ENCODE measurements at places on chromosomes 12 and 14.

GRCh38 chr12:10363914-10364814 lies 25.7 kb downstream of the KLRK1 start:
- DNase-seq: no peak

- no peak for DNase-seq
Measured at GRCh38 chr14:99033951-99034350, 238.0 kb downstream of the BCL11B start.

DNA sequence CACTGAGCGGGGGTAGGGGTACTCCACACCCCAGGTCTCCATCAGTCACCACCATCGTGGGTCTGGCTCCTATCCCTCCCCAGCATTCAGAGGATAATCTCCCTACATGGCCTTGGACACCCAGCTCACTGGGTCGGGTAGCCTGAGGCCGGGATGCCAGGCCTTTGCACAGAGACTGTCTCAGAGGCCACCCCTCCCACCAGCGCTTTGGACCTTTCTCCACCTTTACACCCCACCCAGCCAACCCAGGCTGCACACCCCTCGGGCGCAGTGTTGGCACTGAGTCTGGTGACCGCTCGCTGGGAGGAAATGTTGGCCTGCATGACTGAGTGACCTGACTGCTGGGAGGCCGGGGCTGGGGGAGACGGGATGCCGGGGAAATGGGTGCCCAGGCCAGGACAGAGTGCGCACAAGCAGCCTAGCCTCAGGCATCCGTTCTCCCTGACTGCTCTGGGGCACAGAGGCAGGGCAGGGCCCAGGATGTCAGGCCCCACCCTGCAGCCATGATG lies 10.6 kb upstream of the LBHD2 start:
- no peak for DNase-seq

GRCh38 chr14:97704316-97704885 lies 907.2 kb downstream of the VRK1 start:
- no peak for DNase-seq

- no peak for DNase-seq
Measured at GRCh38 chr12:57025196-57025595, 8.9 kb upstream of the TAC3 start.

DNA sequence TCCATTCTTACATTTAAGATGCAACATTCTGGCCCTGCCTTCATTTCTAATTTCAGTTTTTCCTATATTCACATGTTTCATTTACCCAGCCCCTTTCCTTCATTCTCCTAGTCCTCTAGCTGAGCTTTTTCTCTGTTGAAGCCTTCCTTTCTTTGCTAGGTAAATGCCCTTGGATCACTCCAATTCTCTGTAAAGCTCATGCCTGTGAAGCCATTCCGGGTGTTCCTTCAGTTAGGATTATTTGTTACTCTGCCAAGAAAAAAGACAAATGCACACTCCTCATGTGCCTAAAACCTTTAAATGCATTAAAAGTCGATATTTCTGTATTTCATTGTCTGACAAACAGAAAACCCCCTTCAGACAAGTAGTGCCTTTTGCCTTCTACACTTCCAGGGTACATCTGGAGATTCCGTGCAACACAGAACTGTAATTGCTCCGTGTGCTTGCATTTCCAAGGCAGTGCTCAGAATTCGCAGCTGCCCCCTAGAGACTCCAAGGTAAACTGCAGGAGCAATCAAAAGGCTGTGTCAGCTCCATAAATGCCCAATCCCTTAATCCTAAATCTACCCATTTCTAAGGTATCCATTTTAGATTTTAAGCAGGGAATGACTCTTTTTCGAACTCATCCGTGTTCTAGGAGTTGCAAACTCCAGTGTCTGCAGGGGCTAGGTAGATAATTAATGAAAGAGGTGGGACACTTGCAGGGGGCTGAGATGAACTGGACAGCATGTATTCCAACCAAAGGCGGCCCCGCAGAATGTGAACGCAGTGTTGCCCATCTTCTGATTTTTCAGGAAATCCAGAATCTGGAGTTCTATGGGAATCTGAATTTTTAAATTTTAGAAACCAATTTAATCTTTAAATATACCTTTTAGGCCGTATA lies 320.2 kb downstream of the GRIN2B start:
- no peak for DNase-seq

DNA sequence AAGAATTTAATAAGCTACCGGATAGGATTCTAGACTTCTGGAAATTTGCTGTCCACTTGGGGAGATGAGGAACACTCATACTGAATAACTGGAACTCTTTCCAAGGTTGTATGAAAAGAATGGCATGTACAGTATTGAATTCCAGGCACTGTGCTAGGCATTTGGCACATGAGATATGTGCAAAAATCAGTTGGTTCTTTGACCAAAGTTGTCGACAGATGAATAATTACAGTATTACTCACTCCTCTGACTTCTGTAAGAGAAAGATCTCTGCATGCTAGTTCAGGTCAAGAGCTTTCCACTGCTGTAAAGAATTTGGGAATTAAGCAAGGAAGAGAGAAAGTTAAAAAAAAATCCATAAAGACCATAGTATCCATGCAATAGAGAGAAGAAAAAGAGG lies 764.7 kb downstream of the BCL11B start:
- no peak for DNase-seq

DNA sequence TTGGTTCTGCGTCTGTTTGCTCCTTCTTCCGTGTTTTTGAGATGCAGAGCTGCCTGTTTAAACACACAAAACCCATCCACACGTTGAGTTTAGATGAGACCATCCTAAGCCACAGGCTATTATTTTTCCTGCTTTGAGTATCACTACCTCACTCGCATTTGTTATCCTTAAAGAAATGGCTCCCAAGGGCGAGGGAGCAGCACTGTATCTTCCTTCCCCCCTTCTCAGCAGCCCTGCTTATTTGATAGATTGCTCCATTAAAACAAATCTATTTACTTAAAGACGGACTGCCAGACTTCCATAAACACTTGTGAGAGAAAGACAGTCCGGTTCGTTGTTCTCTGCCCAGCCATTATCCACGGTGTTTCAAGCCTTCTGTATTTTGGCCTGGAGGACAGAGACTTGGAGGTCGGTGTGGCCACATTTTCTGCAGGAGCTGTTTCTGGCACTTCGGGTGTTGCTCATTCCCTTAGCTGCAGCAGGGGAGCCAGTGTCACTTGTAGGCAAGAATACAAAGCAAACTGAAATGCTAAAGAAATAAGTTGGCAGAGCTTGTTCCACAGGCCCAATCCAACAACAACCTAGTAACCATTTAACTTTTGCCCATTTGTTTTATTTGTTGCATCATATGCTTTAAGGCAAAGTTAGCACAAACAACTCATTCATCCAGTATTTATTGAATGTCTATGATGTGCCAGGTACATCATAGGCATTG lies 275.4 kb downstream of the TTC6 start:
- no peak for DNase-seq

DNA sequence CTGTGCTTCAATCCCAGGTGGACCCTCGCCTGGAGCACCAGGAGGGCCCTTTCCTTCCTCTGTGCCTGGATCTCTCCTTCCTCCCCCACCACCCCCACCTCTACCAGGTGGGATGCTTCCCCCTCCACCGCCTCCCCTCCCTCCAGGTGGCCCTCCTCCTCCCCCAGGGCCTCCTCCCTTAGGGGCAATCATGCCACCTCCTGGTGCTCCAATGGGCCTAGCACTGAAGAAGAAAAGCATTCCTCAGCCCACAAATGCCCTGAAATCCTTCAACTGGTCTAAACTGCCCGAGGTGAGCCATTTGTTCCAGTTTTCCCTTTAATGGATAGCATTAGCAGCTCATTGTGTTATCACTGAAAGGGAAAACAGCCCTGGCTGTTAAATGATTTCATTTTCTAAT lies 134.0 kb downstream of the GPR135 start:
- DNase-seq: no peak

GRCh38 chr12:6363330-6364043 lies 11.9 kb downstream of the SCNN1A start:
- peak; percentile 33 for DNase-seq

DNA sequence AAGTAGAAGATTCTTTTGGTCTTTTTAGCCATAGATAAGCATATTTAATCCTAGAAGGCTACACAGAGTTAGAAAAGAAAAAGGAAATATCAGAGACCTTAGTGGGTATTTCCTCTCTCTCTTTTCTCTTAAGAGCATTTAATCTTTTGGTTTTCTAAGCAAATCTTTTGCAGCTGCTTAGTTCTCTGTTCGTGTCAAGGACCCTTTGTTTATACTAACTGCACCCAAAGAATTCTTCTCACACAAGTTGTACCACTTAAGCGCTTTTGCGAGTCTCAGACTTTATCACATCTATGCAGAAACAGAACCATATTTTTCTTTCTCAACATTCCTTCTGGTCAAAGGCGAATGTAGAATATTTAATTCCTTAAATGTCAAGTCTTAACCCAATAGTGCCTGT lies 17.9 kb upstream of the NID2 start:
- no peak for DNase-seq

DNA sequence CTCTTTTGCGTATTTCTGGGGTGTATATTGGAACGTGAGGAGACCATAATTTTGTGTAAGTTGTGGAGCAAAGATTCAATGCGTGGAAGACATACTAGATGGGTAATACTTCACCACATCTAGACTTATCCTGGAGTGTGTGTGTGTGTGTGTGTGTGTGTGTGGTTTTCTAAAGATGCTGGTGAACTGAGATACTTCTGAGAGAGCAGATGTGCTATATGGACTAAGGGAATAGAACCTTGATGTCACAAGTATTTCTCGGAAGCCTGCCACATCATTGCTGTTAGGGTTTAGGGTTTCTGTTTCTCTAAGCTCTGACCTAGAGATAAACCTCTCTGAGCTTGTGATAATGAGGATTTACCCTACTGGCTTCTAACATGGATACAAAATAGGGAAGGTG lies 138.8 kb downstream of the DACT1 start:
- DNase-seq: no peak

GRCh38 chr12:30200864-30201263 lies 417.1 kb upstream of the TMTC1 start:
- no peak for DNase-seq

- DNase-seq: no peak
Measured at GRCh38 chr14:105857220-105857825, 330.9 kb downstream of the TMEM121 start.

GRCh38 chr14:35402323-35403113 lies 2.0 kb downstream of the NFKBIA start:
- DNase-seq: no peak

GRCh38 chr14:44979740-44980356 lies 17.9 kb downstream of the TOGARAM1 start:
- DNase-seq: no peak

DNA sequence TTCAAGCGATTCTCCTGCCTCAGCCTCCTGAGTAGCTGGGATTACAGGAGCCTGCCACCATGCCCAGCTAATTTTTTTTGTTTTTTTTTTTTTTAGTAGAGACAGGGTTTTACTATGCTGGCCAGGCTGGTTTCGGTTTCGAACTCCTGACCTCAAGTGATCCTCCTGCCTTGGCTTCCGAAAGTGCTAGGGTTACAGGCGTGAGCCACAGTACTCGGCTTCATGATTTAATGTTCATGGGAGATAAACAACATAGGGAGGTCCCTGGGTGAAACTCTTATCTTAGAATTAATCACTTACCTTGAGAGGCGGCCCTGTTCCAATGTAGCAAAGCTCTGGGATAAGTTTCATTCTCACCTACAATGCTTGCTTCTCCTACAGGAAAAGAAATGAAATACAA lies 48.3 kb downstream of the SEL1L start:
- no peak for DNase-seq

- DNase-seq: no peak
Measured at GRCh38 chr12:41777064-41777790, 367.4 kb downstream of the GXYLT1 start.

GRCh38 chr12:104733717-104734175 lies 224.3 kb downstream of the SLC41A2 start:
- DNase-seq: no peak

- no peak for DNase-seq
Measured at GRCh38 chr12:121789233-121789781, 4.2 kb downstream of the RHOF start.

DNA sequence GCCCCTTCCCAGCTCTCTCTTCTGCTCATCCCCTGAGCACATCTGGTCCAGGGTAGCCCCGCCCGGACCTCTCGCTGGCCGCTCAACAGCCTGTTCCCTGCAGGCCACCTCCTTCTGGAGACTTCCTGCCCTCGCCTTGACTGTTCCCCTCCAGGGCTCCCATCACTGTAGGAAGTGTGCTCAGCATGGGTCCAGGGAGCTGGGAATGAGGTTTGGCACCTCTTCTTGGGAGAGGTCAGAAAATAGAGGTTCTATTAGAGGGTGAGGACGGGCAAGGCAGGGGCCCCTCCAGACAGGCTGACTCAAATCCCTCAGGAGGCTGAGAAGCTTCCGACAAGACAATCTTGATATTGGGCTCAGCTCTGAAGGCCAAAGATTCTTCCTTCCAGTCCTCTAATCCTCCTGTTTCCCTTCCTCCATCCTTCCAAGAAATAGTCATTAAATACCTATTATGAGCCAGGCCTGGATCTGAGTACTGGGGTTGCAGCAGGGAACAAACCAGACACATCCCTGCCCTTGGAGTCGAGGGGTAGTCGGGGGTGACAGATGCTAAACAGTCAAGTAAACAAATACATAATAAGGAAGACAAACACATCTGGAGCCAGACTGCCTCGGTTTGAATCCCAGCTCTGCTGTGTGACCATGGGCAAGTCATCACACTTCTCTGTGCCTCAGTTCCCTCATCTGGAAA lies 30.6 kb downstream of the CMKLR1 start:
- no peak for DNase-seq

DNA sequence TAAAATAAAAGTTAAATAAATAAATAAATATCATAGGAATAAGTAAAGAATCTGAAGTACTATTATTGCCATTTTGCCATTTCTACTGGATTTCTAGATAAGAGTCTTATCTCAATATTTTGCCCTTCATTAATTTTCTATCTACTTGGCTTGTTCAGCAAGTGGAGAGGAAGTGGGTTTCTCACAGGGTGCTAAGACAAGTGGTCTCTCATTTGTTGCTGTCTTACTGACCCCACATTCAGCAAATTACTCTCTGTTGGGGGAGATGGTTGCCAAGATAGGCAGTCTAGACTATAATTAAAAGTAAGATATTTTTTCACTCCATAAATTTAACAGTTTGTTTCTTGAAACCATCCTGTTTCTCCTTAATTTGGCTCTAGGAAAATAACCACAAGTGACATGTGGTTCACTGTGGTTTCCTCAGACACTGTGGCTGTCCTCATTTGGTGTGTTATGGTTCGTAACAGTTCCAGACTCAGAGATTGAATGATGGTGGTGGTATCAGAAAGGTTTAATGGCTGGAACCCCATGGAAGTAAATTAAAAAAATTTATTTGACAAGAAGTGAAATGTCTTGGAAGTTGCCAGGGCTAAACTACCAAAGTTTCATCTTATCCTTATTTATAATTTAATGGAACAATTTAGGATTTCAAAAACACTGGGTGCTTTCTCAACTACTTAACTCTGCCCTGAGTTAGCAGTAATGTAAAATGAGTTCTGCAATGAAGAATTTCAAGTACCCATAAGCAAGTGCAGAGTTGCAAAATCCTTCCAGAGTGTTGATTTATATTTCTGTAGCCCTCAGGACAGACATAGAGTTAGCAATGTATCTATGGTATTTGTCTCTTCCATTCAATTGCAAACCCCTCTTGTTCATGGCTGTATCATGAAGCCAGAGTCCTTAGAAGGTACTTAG lies 214.8 kb downstream of the MSRB3 start:
- no peak for DNase-seq

- DNase-seq: no peak
Measured at GRCh38 chr12:99339663-99340062, 307.9 kb upstream of the GARIN6 start.

All from stimulated activated CD8-positive, alpha-beta memory T cell treated with anti-CD3 and anti-CD28 coated beads, Interleukin-4, amount 100 ng/mL, for 1 hour (primary cell).